Nephron progenitor cell (in vitro differentiated cells): ENCODE measurements at places on chromosomes 2 and 18.
A peak's percentile ranks its signal among the peaks of the same experiment; 100 is the strongest.

- DNase-seq: peak; percentile 87
Observed at GRCh38 chr2:208025037-208025813, at the start of gene PLEKHM3. PLEKHM3 (minus strand) TSS chr2:208025527; CDS start chr2:208001639, 23,888 bp downstream.

DNA sequence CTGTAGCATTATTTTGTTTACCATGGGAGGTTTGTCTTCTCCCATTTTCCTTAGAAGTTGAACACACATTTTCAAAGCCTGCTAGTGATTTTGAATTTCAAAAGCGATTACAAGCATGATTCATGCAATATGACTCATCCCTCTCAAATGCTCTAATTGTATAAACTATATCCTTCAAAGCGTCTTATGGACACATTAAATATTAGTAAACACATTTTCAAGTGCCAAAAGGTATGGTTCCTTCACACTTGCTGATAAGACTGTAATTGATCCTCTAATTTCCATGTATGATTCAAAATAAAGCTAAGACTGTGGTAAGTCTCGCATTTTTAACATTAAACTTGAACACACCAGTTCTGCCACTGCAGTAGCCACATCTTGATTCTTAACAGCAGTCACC, 512.9 kb downstream of the LRRTM4 start:
- DNase-seq: no peak

DNA sequence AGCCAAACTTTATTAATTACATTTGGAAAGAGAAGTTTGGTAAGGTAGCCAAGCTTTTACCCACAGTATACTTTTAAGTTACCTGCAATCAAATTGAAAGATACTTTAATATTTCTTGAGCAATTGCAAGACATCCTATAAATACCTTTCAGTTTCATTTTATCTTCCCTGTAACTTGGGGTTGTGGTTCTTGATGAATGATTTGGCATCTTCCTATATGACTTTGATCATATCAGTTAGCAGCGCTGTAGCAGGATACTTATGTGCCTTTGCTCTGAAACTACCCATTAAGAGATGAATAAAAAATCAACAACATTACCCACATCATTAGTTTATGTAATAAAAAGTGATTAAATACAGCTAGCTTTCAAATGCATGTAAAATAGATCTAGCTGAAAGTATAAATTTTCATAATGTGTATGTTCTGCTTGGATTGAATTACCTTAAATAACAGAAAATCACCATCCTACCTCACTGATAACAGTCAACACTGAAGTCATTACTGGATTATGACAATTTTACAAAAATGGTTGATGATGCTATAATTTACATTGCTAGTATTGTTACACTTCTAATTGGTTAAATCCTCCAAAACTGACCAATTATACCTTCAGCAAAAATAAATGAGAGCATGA, 50.4 kb downstream of the MMADHC start:
- no peak for DNase-seq

GRCh38 chr2:112001136-112001715, 53.8 kb upstream of the TMEM87B start:
- DNase-seq: no peak

- DNase-seq: no peak
Observed at GRCh38 chr18:47110492-47111274, 39.6 kb downstream of the HDHD2 start.

DNA sequence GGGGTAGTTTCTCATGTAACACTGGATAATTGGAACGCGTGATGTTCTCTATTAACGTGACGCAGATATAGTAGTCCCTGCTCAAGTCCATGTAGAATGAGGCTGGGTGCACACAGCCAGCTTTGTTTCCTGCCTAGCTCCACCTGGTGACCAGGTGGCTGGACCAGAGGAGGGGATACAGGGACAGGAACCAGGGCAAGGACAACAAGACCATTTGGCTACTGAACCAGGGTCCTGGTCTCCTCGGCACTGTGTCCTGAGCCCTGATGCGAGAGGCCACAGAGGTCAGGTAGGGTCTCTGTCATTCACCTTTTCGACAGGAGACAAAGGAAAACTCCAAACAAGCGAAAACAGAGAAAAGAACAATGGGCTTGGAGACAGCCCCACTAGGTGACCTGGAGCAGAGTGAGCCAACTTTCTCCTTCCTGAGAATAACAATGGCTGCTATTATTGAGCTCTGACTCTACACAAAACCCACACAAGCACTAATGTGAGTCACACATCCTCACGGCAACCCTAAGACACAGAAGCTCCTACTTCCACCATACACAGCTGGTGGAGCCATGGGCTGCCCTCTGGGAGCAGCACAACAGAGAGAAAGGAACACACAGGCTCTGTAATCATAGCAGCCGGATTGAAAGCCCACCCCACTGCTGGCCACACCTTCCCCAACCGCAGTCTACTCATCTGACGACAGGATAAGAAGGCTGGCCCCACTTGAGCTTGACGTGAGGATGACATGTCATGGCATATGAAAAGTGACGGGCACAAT, 67.3 kb upstream of the TEX51 start:
- no peak for DNase-seq

- DNase-seq: no peak
Observed at GRCh38 chr2:10883801-10884478, 27.8 kb upstream of the KCNF1 start.

DNA sequence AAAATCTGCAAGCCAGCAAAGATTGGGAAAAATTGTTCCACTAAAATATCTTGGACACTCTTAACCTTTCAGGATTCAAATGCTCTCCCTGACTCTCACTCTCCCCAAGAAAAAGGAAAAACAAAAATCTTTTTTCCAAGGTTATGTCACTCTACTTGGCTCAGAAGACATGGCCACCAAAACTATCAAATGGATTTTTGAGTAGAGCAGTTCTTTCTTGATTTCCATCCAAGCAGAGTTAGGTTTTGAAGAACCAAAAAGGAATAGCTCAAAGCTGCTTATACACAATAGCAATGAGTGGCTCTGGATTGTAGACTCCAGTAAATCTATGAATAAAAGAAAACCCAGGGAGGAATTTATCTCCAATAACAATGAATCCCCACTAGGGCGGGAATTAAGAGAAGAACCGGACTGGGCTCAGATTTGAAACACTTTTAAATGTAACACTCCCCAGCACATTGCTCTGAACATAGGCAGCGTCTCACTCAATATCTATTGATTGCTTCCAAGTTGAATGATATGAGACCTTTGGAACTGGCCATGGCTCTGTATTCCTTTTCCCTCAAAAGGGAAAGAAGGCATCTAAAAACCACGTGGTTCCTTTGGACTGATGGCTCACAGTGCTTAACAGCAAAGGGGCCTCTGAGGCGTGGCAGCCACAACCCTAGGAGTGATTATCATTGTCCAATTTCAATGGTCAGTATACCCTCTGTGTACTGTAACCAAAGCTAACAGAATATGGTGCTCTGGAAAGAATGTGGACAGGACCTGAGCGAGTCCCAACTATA, 68.3 kb downstream of the SPRED2 start:
- DNase-seq: no peak

GRCh38 chr18:12659904-12660605, 2.1 kb upstream of the SPIRE1 start:
- DNase-seq: peak; percentile 47

DNA sequence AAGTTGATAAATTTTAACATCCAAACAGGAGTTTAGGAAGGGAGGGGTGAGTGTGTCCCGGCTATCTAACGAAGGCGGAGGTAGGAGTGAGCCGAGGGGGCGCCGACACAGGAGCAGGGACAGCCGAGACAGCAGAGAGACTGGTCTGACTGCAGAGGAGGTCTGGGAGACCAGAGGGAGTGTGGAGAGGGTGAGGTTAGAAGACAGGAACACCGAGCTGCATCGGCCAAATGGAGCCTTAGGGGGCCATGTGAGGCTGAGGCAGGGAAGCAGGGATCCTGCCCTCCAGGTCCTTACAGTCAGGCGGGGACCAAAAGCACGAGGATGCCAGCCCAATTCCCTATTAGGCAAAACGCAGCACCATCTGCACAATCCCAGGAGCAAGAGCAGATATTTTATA, 67.0 kb downstream of the SFXN5 start:
- DNase-seq: no peak

DNA sequence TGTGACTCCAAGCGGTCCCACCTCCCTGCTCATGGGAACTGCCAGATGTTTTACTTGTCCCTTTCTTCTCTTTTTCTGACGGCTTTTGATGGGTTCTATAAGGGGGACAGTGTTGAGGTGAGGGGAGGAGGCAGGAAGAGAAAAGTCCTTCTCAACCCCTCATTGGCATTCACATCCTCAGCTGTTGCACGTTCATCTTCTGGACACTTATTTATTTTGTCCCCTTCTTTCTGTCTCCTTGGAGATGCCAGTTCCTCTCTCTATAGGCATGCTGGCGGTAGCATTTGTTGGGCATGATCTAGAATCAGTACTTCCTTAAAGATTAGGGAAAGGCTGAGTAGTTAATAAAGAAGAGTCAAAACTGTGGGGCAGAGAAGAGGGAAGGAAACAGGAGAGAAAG, 99.0 kb upstream of the KLHL14 start:
- DNase-seq: no peak

GRCh38 chr2:234633581-234634230, 136.8 kb upstream of the ARL4C start:
- no peak for DNase-seq

GRCh38 chr2:19225126-19225525, 133.3 kb downstream of the OSR1 start:
- no peak for DNase-seq

DNA sequence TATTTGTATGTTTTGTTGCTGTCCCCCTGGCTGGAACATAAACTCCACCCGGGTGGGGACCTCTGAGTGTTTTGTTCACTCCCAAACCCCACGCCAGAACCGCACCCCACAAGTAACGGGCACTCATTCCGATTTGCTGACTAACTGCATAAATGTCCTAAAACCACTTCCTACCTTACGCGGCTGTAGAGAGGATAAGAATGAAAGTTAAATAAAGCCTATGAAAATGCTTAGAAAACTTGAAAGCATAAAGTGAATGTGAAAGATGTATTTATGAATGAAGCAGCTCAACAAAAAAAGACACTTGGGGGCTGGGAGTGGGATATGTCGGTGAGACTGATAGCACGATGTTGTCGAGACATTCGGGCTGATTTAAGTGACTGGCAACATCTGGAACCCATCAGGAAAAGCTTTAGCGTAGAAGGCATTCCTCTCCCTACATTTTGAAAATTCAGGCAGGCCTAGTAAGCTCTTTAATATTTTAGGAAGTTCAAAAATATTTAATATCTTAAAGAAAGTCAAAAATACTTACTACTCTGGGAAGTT, 206.7 kb downstream of the SH3RF3 start:
- DNase-seq: no peak

GRCh38 chr18:54946149-54946581, 13.1 kb downstream of the CCDC68 start:
- DNase-seq: no peak

- no peak for DNase-seq
Observed at GRCh38 chr2:17069564-17069963, 403.9 kb upstream of the CYRIA start.

GRCh38 chr2:125175415-125175814, 1150.3 kb downstream of the CNTNAP5 start:
- DNase-seq: no peak

- no peak for DNase-seq
Observed at GRCh38 chr2:14991723-14992122, 359.2 kb downstream of the LRATD1 start.

DNA sequence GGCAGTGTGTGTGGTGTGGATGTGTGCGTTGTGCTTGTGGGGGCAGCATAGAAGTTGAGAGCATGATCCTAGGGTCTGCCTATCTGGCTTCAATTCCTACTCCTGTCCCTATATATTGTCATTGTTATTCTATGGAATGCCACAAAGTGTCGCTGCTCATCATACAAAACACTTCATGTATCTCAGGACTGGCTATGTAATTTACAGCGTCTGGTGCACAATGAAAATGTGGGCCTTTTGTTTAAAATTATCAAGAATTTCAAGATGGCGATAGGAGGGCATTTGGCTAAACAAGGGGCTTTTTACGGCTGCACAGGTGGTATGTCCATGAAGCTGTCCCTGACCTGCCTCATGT, 3.4 kb downstream of the SERPINB2 start:
- no peak for DNase-seq

- no peak for DNase-seq
Observed at GRCh38 chr2:85978883-85979780, 90.3 kb upstream of the ST3GAL5 start.

DNA sequence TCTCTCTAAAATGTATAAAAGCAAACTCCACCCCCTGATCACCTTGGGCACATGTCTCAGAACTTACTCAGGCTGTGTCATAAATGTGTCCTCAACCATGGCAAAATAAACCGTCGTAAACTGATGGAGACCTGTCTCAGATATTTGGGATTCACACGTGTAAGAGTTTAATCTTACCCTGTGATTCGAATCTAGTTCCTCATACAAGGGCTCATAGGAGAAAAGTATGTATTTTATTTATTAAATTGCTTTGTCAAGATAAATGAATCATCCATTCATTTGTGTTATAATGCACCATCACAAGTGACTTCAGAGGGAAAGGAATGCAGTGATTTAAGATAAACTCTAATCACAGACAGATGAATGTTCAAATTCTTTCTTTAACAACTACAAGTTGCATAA, 712.5 kb upstream of the LRATD1 start:
- no peak for DNase-seq

GRCh38 chr2:67251741-67252140, 145.4 kb upstream of the ETAA1 start:
- no peak for DNase-seq

- DNase-seq: no peak
Observed at GRCh38 chr2:767944-768343, 90.7 kb upstream of the TMEM18 start.

GRCh38 chr2:216594081-216594480, 39.1 kb upstream of the IGFBP2 start:
- no peak for DNase-seq

DNA sequence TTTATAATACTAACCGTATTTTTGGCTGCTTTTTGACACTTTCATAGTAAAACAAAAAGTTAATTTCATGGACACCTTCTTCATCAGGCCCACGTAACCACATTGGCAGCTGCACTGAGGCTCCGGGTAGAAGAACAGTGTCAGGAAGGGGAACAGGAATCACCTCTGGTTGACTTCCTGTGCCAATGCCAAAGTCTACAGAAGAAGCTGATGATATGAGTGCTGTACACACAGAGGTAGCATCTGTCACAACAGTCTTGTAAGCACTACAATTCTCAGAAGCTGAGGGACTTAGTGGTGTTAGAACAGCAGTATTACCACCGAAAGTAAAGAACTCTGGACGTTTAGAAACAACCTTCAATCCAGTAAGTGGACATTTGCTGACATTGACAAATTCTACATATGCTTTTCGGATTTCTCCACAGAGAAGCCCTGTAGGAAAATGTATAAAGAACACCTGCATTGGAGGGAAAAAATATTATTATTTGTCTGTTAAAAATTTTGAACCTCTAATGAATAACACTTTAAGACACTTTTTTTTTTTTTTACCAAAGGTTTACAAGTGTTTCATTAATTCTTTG, 85.3 kb downstream of the TRAPPC8 start:
- no peak for DNase-seq

DNA sequence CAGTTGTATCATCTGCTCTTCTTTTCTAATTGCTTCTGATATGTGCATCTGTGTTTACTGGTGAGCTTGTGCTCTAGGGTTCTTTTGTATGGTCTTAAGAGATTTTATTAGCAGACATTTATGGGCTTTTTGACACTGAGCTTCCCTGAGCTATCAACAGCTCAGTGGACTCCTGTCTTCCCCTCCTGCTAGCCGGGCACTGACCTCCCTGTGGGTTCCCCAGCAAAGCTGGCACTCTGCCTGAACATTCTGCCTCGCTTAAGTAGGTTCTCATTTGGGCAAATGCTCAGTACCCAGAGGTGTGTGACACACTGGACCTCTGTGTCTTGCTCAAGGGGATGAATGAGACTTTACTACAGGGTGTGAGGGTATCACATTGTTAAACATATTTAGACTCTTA, 15.8 kb downstream of the TRAF3IP1 start:
- DNase-seq: no peak

GRCh38 chr2:62831729-62832128, 126.2 kb downstream of the EHBP1 start:
- DNase-seq: no peak
